CD4-positive, CD25-positive, alpha-beta regulatory T cell (primary cell): ENCODE measurements at places on chromosomes 16 and 17.

GRCh38 chr17:4446326-4447071 is 12.8 kb downstream of the SPNS3 start:
- no peak for DNase-seq

DNA sequence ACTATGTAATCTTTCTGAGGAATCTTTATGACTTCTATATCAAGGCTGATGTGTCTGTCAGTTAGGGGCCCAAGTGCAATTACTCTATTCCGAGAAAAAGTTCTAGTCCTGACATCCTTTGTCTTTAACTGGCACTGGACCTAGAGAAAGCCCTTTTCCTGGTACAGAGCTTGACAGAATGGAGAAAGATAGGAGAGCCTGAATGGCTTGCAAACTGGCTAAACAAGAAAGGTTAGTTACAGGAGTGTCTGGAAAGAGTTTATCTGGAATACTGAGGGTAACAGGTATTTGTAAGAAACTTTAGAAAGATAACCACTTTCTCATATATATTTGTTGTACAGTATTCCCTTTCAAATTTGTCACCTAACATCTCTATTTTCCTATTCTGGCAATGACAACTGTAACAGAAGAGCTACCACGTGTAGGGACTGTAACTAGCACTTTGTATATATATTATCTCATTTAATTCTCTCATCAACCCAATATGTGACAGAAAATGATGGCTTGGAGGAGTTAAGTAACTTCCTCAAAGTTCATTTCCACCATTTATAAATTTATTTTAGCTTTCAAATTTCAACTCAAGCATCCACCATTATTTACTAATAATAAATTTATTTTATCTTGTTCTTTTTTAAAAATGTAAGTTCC is 97.4 kb upstream of the C17orf78 start:
- no peak for DNase-seq

DNA sequence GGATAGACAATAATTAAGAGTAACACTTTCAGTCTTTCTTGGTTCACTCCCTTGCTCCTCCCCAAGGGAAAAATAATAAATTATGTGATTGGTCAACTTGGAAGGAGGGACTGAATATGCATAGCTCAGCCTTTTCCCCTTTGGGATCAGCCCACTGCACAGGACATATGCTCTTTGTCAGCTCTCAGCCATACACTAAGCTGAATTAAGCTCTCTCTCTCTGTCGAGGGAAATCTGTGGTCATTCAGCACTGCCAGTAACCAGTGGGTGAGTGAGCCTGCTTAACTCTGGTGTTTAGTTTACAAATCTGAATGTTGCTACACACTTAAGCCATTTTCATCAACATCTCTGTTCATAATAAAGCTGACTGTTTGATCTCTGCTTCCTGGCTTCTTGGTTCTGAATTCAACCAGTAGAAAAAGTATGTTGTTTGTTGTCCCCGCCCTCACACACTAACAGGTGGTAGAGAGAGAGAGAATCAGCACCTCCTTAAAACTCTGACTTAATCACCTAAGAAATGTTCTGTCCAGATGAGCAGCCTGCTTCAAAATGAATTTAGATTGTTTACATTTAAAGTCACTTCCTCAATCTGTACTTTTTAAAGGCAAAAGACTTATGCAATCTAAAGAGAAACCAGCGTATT is 102.3 kb upstream of the C17orf78 start:
- peak; percentile 24 for DNase-seq

DNA sequence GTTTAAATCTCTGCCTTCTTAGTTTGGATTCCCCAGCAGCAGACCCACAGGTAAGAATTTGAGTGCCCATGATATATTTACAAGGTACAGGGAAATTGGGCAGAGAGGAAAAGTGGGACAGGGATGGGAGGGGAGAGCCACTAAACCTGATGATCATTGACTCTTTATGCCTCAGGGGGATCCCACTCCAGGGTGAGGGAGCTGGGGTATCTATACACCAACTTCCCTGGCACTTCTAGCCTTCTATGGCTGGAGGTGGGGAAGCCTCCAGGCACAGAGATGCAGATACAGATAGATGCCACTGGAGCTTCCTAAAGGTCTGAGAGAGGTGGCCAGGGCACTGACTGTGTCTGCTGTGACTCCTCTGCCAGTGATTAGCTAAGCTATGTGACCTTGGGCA is 256.4 kb downstream of the KATNIP start:
- DNase-seq, result no peak

DNA sequence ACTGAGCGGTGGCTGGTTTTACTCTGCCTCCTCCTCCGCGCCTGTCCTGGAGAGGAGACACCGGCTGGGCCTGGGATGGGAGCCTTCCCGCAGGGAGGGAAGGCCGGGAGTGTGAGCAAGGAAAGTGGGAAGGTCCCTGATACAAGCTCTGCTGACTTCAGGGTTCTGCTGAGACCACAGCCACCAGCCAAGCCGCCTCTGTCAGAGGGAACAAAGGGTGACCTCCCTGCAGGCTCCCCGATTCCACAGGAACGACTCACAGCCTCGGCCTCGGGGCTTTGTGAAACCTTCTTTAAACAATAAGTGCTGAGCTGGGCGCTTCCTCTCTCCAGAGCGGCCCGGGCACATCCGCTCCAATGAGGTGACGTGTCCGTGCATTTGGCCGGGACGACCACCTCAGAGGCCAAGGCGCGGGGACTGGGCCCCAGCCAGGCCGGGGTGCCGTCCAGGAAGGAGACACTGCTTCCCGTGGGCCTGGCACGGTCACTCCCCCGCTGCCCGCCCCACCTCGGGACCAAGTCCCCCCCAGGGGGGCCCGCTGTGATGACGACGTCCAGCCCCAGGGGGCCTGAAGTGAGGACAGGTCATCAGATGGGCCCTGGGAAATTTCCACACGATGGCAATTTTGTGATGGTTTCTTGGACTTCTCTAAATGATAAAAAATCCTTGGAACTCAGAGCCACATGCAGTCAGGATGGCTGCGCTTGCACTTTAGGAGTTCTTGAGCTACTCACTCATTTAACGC is 11.8 kb upstream of the CIBAR2 start:
- no peak for DNase-seq

DNA sequence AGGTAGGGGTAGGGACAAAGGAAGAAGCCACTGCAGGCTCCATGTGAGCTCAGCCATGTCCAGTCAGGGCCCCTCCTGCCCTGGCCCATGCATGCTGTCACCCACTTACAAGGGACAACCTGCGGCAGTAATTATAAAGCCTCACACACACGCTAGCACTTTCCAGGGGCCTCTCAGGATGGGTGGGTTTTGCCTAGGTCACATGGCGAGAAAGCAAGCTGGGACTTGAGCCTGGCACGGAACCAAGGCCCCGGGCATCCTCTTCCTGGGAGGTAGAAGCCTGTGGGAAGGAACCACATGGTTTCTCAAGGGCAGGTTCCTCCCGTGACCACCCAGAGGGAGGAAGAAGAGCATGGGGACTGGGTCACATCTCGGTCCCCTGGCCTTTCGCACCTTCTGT is 7.0 kb downstream of the ZNF319 start:
- DNase-seq, result no peak

GRCh38 chr17:47850692-47851573 is at the start of gene SP6:
TSS of gene SP6 (minus strand) at chr17:47851163. CDS start at chr17:47848429, 2,734 bp downstream.
- peak; percentile 36 for DNase-seq

- DNase-seq, result no peak
Measured at GRCh38 chr16:12168074-12169000, 191.8 kb downstream of the SNX29 start.

DNA sequence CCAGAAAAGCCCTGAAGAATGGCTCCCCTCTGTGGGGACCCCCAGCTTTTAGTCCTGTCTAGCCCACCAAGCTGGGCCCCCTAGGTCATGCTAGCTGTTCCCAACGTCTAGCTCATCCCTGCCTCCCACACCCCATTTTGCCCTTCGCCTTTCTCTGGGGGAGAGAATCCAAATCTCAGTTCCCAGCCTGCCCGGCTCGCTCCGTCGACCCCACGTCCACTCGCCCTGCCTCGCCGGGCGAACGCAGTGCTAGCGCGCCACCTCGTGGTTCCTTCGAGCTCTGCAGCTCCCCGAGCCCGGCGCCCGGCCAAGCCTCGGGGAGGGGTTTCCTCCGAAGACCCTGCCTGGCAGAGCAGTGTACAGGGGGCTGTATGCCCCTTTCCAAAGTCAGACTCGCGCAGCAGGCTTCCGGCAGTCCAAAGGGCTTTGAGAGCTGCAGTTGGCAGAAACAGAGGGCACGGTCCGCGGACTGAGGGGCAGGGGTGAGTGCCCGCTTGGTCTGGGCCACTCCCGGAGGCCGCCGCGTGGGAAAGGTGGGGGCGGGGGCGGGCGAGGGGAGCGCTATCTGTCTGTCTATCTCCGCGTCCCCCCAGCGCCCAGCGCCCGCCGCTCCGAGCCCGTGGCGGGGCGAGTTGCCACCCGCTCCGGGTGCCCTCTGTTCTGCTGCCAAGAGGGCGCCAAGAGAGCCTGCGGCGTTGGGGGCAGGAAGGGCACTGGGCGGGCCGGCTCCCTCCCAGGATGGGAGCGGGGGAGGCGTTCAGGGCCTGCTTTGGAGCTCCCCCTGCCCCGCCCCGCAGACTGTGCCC is 1.7 kb upstream of the DLX3 start:
- DNase-seq, result peak; percentile 60

GRCh38 chr17:39178536-39178935 is 12.6 kb upstream of the ARL5C start:
- DNase-seq, result no peak

GRCh38 chr17:45091778-45092425 is 30.8 kb downstream of the NMT1 start:
- no peak for DNase-seq

DNA sequence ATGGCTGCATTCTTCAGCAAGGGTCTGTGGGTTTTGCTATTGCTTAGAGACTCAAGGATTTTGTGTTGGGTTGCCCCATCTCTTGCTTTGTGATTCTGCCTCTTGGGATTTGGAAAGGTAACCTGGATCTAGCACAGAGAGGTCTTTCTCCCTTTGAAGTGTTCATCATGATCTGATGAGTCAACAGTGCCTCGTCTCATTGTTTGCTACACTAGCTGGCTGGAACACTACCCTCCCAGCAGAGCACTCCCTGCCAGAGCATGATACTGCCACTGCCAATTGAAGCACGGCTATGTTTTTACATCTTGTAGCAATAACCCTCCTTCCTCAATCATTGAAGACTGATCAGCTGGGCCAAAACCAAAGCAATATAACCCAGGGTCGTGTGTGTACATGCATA is 361.0 kb downstream of the CDH13 start:
- no peak for DNase-seq

- DNase-seq, result no peak
Measured at GRCh38 chr16:56246051-56246817, 54.9 kb downstream of the GNAO1 start.

GRCh38 chr16:64437706-64438324 is 684.0 kb downstream of the CDH11 start:
- no peak for DNase-seq

GRCh38 chr16:9741776-9742175 is 440.5 kb downstream of the GRIN2A start:
- DNase-seq, result no peak

GRCh38 chr16:69476920-69477443 is 52.6 kb downstream of the CYB5B start:
- no peak for DNase-seq

DNA sequence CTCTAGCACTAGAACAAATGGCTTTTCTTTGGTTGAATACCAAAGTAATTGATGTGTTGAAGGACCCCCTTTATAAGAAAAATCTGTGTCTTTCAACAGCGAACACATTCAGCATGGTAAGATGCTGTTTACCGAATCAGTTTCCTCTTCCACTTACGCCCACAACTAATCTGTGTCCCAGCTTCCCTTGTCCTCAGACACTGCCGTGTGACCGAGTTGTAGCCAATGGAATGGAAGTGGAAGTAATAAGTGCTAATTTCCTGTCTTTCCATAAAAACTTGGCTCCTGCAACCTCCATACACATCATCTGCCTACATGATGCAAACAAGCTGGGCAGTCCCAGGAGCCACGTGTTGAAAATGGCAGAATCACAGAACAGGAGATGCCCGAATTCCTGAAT is 10.4 kb downstream of the CDIPT start:
- no peak for DNase-seq

- no peak for DNase-seq
Measured at GRCh38 chr16:79168321-79168720, 432.2 kb downstream of the MAF start.

DNA sequence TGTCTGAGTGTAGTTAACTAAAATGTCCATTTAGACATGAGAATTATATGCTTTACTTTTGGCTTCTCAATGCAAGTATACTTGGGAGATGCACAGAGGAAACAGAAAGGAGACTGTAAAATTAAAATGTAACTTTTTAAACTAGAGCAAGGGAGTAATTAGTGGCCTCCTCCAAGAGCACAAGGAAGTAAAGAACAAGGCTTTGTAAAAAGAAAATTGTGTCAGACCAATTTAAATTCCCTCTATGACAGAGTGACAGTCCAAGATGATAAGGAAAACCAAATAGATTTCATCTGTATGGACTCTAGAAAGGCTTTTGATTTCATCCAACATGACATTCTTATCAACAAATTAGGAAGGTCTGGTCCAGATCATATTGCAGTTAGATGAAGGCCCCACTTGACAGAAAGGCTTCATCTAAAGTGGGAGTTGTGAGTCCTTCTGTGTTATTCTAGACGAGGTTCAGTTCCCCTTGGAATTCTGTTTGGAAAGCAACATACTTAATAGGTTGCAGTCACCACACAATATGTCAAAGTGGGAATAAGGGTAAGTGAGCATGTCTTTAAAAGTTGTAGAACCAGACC is 6.5 kb upstream of the CAPNS2 start:
- DNase-seq, result no peak

DNA sequence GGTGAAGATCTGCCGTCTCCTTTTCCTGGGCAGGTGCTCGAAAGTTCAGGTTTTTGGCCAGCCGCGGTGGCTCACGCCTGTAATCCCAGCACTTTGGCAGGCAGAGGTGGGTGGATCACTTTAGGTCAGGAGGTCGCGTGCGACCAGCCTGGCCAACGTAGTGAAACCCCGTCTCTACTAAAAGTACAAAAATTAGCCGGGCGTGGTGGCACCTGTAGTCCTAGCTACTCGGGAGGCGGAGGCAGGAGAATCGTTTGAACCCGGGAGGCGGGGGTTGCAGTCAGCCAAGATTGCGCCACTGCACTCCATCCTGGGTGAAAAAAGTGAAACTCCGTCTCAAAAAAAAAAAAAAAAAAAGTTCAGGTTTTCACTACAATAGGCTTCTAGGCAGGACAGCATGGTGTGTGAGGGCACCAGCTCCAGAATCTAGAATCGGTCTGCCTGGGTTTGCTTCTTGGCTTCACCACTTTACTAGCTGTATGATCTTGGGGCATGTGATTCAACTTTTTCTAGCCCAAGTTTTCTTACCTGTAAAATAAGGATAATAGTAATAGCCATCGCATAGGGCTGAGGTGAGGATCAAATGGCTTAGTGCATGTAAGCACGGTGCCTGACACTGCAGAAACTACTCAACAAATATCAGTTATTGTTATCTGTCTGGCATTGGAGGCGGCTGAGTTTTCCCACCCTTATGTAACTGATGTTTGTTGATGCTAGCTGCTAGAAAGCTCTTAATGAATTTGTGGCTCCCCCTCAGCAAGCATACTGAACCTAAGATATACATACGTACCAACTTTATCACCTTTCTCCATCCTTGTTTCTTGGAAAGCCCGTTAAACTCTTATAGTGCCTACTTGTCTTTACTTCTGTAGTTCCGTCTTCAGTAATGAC is 1.3 kb downstream of the PSMD12 start:
- peak; percentile 70 for DNase-seq

GRCh38 chr17:77279448-77280303 is 138.9 kb downstream of the SEC14L1 start:
- DNase-seq, result no peak
